ENCODE measurements at places on chromosomes 6 and 20. TPM values are rescaled to one million over a fixed set of nuclear protein-coding genes. Genes with fewer than 3 reads are reported as not detected.

PTCRA gene
- total RNA-seq = not detected

MYT1 gene
- total RNA-seq = 0.08 TPM

OXT gene
- 0.92 TPM for total RNA-seq

F13A1 gene
- total RNA-seq = 8.5 TPM

UBE2V1 gene
- 57.7 TPM for total RNA-seq

SIRPD gene
- not detected for total RNA-seq

RAB44 gene
- total RNA-seq = not detected

GRCh38 chr6:170000071-170000843 lies 248.8 kb downstream of the ERMARD start:
- DNase-seq = no peak

DNA sequence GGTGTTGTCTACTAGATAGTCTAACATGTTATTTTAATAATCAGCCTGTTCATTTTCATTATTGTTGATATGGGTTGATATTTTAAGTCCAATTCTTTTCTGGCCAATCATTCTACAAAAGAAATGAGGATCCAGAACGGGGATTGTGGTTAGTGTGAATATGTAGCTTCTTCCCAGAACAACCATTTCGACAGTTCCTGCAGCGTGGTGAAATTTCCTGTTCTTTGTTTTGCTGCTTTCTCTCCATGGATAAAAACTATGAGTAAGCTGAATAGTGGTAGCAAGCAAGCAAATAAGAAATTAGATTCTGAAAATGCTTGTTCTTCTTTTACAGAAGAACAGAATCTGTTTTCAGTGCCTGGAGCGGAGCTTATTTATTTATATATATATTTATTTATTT lies 65.5 kb upstream of the F13A1 start:
- DNase-seq = no peak

DNA sequence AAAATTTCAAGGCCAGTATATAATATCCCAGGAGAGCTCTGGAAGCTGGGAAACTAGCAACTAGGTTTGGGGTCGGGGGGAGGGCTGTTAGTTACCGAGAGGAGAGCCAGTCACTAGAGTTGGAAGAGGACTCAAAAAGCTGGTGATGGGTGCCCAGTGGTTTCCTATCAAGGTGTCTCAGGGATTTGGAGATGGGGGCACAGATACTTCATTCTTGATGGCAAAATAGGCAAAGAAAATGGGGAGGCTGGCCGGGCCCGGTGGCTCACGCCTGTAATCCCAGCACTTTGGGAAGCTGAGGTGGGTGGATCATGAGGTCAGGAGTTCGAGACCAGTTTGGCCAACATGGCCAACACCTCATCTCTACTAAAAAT lies 805 bp downstream of the PHF1 start:
- DNase-seq = no peak

DNA sequence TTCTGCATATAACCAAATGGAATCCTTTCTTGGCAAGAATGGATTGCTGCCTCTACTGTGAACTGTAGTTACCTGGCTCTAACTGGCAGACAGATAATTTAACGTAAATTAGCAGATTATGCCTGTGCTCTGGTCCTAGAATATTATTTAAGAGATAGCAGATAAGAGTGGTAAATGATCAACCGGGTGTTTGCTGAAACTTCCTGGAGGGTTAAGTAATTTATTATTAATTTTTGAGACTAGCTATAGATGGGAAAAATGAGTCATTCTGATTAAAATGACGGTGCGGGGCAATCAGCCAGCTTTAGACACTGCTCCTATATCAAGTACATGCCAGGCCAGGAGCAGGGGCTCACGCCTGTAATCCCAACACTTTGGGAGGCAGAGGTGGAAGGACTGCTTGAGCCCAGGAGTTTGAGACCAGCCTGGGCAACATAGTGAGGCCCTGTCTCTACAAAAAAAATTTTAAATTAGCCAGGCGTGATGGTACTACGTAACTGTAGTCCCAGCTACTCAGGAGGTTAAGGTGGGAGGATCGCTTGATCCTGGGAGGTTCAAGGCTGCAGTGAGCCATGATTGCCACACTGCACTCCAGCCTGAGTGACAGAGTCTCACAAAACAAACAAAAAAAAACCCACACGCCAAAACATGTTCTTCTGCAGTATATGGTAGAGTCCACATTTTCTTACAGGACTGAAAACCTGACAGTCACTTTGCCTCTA lies 22.6 kb downstream of the B4GALT5 start:
- DNase-seq = peak; percentile 67

- no peak for DNase-seq
These were observed 264.5 kb downstream of the KIF16B start for GRCh38 chr20:16308754-16309153.

- DNase-seq = no peak
These were observed 9.5 kb downstream of the ALDH5A1 start for GRCh38 chr6:24504287-24504648.

DNA sequence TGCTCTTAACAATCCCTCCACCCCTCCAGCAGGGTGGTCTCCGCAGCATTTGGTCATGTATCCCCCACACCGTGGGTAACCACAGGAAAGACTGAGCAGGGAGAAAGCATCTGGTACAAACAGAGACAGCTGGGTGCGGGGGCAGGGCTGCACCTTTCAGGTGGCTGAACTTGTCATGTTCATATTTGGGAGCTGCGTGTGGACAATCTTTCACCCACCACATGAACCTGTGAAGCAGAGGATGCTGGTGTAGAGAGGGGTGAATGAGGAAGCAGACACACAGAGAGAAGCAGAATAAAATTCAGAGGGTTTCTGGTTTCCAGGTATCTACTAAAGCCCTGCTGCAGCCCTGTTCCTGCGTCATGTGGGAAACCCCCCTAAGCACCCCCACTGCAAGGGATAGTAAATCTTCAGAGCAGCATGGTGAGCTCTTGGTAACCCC lies 8.9 kb downstream of the GFOD1 start:
- DNase-seq = no peak

Data from hepatocyte (in vitro differentiated cells).